Effector memory CD4-positive, alpha-beta T cell (primary cell): ENCODE measurements at places on chromosomes 11 and 22.
A peak's percentile ranks its signal among the peaks of the same experiment; 100 is the strongest.

- H3K4me1 ChIP-seq: no peaks in the 10 kb centered on the region
- DNase-seq: no peak
- no peak overlapping the region for H3K27ac ChIP-seq
- H3K36me3 ChIP-seq: no peaks in the 10 kb centered on the region
Observed at GRCh38 chr11:132590986-132591385, 941.3 kb downstream of the OPCML start.

- no peaks in the 10 kb centered on the region for H3K27me3 ChIP-seq
- no peaks in the 10 kb centered on the region for H3K4me1 ChIP-seq
- no peaks in the 10 kb centered on the region for H3K36me3 ChIP-seq
- H3K4me3 ChIP-seq: no peak overlapping the region
- H3K27ac ChIP-seq: no peak overlapping the region
- DNase-seq: no peak
Observed at GRCh38 chr11:1742371-1742770, 8.0 kb downstream of the IFITM10 start.

DNA sequence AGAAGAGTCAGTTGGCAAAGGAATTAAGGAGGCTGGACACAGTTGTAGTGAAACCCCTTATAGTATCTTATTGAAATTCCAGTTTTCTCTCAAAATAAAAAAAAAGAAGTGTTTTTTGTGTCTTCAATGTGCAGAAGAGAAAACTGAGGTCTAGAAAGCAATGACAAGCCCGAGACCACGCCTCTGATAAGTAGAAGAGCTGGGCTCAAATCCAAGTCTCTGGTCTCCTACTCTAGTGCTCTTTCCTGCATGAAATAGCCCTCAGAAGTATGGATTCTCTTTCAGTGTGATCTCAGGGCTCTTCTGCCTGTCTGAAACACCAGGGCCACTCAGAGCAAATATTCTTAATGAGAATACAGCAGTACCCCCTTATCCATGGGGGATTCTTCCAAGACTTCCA is 200.9 kb downstream of the KIF18A start:
- H3K4me3 ChIP-seq: no peak overlapping the region
- H3K27ac ChIP-seq: no peak overlapping the region
- no peaks in the 10 kb centered on the region for H3K4me1 ChIP-seq
- no peaks in the 10 kb centered on the region for H3K36me3 ChIP-seq
- no peaks in the 10 kb centered on the region for H3K27me3 ChIP-seq
- no peak for DNase-seq

- DNase-seq: no peak
- no peaks in the 10 kb centered on the region for H3K4me1 ChIP-seq
- no peak overlapping the region for H3K4me3 ChIP-seq
- H3K27me3 ChIP-seq: no peaks in the 10 kb centered on the region
Observed at GRCh38 chr11:38226684-38227083, 1628.6 kb upstream of the RAG2 start.

- peaks cover 16% of the 10 kb centered on the region for H3K36me3 ChIP-seq
- no peak overlapping the region for H3K27ac ChIP-seq
- H3K4me3 ChIP-seq: no peak overlapping the region
- no peaks in the 10 kb centered on the region for H3K4me1 ChIP-seq
- no peaks in the 10 kb centered on the region for H3K27me3 ChIP-seq
Observed at GRCh38 chr22:31253949-31254348, 38.3 kb downstream of the PIK3IP1 start.

DNA sequence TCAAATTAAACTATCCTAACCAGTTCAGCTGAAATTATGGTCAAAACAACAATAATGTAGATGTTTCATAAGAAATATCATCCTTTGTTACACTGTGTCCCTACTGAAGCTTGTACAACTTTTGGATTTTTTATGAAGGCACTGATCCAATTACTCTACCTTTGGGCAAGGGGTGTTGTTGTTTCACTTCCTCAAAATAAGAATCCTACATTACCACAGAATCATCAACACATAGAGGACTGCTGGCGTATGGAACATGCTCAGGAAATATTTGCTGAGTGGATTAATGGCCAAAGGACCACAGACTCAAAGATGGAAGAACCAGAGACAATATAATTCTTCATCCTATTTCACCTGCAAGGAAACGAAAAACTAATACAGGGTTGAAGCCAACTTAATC is 907.5 kb upstream of the CCDC90B start:
- no peak for DNase-seq
- no peak overlapping the region for H3K4me3 ChIP-seq
- H3K4me1 ChIP-seq: no peaks in the 10 kb centered on the region

DNA sequence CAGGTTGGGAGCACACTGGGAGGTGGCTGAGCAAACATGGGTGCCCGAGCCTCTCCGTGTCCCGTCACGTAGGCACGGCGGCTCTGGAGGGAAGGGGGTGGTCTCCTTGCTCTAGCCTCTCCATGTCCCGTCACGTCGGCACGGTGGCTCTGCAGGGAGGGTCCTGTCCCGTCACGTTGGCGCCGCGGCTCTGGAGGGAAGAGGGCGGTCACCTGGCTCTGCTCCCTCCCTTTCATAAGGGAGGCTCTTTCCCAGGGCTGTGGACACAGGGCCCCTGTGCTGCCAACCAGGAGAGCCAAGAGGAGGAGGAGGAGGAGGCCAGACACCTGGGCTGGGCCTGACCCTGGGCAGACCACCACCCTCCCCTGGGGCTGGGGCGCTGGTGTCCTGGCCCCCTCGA is 1173.7 kb downstream of the BRD1 start:
- no peaks in the 10 kb centered on the region for H3K27me3 ChIP-seq
- H3K4me3 ChIP-seq: no peak overlapping the region
- no peaks in the 10 kb centered on the region for H3K4me1 ChIP-seq
- H3K36me3 ChIP-seq: no peaks in the 10 kb centered on the region
- no peak overlapping the region for H3K27ac ChIP-seq

DNA sequence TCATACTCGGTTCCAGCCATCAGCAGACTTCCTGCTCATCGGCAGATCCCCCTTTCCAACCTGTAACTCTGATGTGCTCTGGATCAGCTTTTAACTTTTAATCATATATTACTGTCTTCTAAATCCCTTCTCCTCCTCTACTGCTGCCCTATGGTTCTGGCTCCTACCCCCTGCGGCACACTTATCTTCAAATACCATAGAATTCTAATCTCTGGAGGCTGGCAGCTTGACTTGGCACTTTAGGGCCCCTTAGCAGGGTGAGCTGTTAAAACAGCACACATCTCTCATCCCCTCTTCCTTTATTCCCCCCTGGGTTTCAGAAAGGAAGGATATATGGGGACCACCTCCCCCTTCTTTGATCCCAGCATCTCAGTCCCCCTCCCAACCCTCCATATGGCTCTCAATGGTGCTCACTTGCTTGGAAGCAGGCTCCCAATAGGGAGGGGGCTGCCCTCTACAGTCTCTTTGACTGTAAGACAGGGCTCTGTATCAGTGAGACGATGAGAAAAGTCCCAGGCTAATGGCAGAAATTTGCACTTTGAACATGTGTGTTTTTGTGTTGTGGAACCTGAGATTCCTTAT is 4.4 kb upstream of the CNTF start:
- no peak for DNase-seq
- H3K36me3 ChIP-seq: peaks cover 63% of the 10 kb centered on the region
- no peaks in the 10 kb centered on the region for H3K27me3 ChIP-seq
- H3K4me3 ChIP-seq: no peak overlapping the region
- no peak overlapping the region for H3K27ac ChIP-seq

DNA sequence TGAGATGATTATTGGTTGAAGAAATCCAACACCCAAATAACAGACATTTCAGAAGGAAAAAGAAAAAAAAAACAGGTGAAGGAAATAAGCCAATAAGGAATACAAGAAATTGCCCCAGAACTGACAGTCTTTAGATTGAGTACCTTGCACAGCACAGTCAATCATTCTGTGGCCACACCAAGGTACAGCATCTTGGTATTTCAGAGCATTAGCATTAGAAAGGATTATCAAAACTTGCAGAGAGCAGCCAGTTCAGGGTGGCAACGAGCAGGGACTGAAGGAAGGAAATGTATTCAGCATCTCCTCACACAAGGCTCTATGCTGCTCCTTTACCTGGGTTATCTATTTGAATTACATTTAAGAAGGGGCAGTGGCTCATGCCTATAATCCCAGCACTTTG is 2.1 kb downstream of the ADA2 start:
- peaks cover 7% of the 10 kb centered on the region for H3K36me3 ChIP-seq
- DNase-seq: no peak
- peak overlapping the region; percentile 16 for H3K4me3 ChIP-seq
- H3K27ac ChIP-seq: peak overlapping the region; percentile 78
- peaks cover 36% of the 10 kb centered on the region for H3K4me1 ChIP-seq

DNA sequence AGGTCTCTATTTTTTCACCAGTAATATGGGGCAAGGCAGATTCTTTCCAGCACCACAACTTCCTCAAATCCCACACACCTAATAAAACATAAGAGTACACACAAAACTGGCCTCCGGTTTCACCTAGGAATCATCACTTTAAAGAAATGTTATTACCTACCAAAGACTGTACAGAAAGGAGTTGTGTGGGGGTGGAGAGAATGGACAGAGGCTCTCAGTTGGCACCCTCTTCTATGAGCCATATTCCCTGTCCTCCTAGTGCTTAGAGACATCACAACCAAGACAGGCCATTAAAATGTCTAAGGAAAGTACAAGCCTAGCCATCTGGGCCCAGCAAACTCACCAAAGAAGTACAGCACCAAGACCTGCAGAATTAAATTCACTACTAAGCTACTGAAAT is 56.1 kb downstream of the RBFOX2 start:
- H3K4me1 ChIP-seq: no peaks in the 10 kb centered on the region
- DNase-seq: no peak
- H3K27me3 ChIP-seq: no peaks in the 10 kb centered on the region
- no peak overlapping the region for H3K27ac ChIP-seq

DNA sequence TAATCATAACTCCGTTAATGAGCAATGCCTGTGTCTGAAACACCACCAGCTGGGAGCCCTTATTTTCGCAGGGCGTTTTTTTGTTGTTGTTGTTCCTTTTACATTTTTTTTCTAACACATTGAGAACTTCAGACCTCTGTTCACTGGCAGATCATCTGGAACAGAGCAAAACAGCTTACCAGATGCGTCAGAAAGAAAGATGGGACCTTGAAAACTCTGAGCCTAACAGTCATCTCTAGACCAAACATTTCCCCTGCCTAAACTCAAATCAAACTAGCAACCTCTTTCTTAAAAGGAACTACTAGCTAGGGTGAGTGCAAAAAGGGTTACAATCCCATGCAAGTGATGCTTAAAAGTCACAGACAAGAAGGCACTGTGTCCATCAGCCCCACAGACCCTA is 93.2 kb downstream of the PLEKHA7 start:
- peaks cover 8% of the 10 kb centered on the region for H3K4me1 ChIP-seq
- no peaks in the 10 kb centered on the region for H3K27me3 ChIP-seq
- H3K36me3 ChIP-seq: no peaks in the 10 kb centered on the region
- no peak overlapping the region for H3K27ac ChIP-seq

- no peak overlapping the region for H3K27ac ChIP-seq
- no peak for DNase-seq
- H3K36me3 ChIP-seq: no peaks in the 10 kb centered on the region
- no peak overlapping the region for H3K4me3 ChIP-seq
- peaks cover 2% of the 10 kb centered on the region for H3K27me3 ChIP-seq
- no peaks in the 10 kb centered on the region for H3K4me1 ChIP-seq
Observed at GRCh38 chr11:112627588-112628045, 333.6 kb upstream of the NCAM1 start.

DNA sequence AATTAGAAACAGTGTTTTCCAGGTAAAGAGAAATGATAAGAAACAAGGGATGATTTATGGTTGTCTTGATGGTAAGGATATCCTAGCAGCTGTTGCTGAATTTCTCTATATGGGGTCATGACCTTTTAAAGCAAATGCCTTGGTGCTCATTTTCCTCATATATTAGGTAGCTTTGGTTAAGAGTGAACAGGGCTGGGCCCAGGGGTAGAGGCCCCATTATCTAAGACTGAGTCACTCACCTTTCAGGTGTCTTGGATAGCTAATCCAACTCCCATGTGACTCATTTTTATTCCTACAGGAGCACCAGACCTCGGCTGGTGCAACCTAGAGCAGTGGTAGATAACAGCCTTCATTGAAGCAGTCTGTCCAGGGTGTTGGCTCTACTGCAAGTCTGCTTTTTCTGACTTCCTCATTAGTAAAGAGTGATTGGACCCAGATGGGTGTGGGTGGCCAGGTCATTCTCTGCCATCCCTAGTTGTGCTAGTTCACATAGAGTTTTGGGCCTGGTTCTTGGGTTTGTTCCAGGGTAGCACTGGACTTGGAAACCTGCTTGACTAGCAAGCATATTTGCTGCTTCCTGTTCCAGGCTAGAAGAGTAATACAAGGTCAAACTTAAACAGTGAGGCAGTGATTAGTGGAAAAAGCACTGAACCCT is 37.4 kb downstream of the CTNND1 start:
- H3K4me1 ChIP-seq: peaks cover 11% of the 10 kb centered on the region
- H3K36me3 ChIP-seq: peaks cover 7% of the 10 kb centered on the region
- DNase-seq: no peak
- peak overlapping the region; percentile 32 for H3K27ac ChIP-seq
- no peaks in the 10 kb centered on the region for H3K27me3 ChIP-seq

- no peak overlapping the region for H3K27ac ChIP-seq
- H3K27me3 ChIP-seq: no peaks in the 10 kb centered on the region
- no peak for DNase-seq
- no peaks in the 10 kb centered on the region for H3K4me1 ChIP-seq
Observed at GRCh38 chr11:105051559-105051958, 6.4 kb upstream of the CARD16 start.

DNA sequence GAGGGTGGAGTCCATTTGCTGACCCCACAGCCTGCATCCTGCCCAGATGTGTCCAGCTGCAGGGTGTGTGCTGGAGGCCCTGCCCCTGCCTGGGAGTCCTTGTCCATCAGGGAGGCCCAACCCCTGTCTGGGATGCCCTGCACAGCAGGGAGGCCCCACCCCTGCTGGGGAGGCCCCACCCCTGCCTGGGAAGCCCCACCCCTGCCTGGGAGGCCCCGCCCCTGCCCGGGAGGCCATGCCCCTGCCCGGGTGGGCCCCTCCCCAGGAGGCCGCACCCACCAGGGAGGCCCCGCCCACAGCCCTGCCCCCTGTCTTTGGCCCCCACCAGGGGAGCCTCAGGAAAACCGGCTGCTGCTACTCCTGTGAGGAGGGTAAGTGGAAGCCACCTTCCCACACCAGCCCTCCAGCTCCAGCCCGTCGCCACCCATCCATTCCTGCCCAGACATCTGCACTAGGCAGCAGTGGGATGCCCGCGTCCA is 37.2 kb downstream of the MUC5B start:
- no peak overlapping the region for H3K27ac ChIP-seq
- peaks cover 14% of the 10 kb centered on the region for H3K4me1 ChIP-seq
- H3K36me3 ChIP-seq: no peaks in the 10 kb centered on the region
- no peaks in the 10 kb centered on the region for H3K27me3 ChIP-seq
- H3K4me3 ChIP-seq: no peak overlapping the region

DNA sequence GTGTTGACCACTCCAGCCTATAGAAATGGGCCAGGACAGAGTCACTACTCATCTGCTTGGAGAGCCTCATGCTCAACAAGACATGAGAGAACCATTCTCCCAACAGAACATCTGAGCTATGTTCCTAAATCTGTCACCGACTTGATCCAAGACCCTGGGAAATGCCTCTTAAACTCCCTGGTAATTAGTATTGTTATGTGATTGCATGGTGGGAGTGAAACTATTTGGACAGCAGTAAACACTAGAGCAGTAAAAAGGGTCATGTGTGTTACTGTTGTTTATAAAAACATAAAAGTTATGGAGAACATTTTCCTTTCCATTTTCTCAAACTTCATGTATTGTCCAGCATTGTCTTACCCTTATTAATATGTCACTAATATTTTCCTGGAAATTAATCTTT is 369.8 kb upstream of the FAT3 start:
- DNase-seq: no peak
- no peaks in the 10 kb centered on the region for H3K36me3 ChIP-seq
- H3K27ac ChIP-seq: no peak overlapping the region
- no peaks in the 10 kb centered on the region for H3K27me3 ChIP-seq
- no peak overlapping the region for H3K4me3 ChIP-seq

GRCh38 chr11:69113226-69113625 is 42.5 kb upstream of the SMIM38 start:
- H3K27me3 ChIP-seq: no peaks in the 10 kb centered on the region
- no peak for DNase-seq
- H3K4me1 ChIP-seq: no peaks in the 10 kb centered on the region
- H3K36me3 ChIP-seq: no peaks in the 10 kb centered on the region
